ENCODE measurements at places on chromosomes 5 and 9.

DNA sequence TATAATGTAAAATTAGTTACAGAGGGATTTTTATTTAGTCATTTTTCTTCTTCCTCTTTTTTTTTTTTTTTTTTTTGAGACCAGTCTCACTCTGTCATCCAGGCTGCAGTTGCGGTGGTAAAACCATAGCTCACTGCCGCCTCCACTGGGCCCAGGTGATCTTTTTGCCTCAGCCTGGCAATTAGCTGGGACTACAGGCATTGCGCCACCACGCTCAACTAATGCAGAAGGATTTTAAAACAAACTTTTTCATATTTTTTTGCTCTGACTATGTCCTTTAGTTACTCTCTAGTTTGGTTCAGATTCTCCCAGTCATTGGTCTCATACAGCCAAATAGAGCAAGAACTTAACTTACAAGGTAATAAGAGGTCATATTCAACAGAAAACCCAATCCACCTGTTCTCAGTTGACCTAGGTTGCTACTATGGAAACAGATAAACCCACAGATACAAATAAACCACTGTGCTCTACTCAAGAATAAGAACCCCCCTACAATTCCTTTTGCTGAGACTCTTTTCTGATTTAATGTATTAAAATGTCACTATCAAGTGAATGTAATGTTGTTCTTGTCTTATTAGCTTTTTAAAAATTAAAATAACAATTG is 50.1 kb upstream of the TTC39B start:
- peak; percentile 17 for DNase-seq

DNA sequence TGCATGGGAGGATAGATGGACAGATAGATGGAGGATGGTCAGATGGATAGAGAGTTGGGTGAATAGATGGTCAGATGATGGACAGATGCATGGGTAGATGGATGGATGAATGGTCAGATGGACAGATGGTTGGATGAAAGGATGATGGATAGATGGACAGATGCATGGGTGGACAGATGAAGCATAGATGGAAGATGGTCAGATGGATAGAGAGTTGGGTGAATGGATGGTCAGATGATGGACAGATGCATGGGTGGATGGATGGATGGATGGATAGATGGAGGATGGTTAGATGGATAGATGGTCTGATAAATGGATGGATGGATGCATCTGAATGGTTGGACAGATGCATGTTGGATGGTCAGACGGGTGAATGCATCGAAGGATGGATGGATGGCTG is 70.4 kb downstream of the COL23A1 start:
- DNase-seq = no peak

GRCh38 chr5:167012123-167013034 is 1279.1 kb upstream of the WWC1 start:
- DNase-seq = no peak

DNA sequence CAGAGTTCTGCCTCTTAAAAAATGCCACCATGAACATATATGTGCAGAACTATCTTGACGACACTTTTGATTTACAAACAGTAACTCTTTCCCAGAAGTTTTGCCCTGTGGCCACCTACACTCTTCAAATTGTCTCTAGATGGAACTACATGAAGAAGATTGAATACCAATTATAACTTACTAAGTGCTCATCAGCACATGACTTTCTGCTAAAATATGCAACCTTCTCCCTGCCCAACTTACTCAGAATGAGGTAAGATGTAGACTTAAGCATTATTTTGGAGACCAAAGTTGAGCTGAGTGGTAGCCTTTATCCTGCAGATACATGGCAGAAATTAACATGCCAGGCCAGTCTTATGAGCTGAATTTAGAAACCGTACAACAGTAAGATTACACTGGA is 105.4 kb downstream of the SEMA5A start:
- DNase-seq = no peak

DNA sequence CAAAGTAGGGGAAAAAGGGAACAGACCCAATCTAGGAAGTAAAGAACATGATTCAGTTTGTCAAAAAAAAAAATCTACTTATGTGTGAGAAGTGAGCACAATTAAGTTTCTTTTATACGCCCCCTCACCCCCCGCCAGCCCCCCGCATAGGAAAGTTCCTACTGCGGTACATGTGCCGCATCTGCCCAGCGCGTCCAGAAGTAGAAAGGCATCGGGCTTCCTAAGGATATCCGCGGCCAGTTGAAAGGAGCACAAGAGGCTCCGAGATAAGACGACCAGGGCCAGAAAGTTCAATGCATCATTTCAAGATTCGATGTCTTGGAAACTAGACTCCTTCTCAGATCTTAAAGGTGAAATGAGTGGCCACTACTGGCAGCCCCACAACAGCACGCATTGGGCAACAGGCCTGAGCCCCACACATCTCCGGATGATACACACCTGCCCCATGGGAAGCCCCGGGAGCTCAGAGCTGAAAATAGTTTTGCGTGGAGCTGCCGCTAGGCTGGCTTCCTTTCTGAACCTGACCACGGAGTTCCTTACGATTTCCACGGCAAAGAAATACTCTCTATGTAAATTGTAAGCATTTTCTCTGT is 203.9 kb downstream of the RAB3C start:
- DNase-seq = no peak

- DNase-seq = no peak
Measured at GRCh38 chr5:123360910-123361309, 62.3 kb downstream of the CEP120 start.

- no peak for DNase-seq
Measured at GRCh38 chr5:135915466-135916001, 19.9 kb upstream of the IL9 start.

- no peak for DNase-seq
Measured at GRCh38 chr5:61162832-61163567, 732 bp upstream of the SMIM15 start.

DNA sequence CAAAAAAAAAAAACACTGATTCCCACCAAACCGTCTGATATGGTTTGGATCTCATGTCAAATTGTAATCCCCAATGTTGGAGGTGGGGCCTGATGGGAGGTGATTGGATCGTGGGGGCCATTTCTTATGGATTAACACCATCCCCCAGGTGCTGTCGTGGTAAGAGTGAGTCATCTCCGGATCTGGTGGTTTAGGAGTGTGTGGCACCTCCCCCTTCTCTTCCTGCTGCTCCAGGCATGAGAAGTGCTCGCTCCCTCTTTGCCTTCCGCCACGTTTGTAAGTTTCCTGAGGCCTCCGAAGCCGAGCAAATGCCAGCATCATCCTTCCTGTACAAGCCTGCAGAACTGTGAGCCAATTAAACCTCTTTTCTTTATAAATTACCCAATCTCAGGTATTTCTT is 45.2 kb downstream of the HSD17B3 start:
- no peak for DNase-seq

Data from T-helper 22 cell (primary cell).